CD8-positive, alpha-beta memory T cell (primary cell): ENCODE measurements at places on chromosomes 2 and 18.

DNA sequence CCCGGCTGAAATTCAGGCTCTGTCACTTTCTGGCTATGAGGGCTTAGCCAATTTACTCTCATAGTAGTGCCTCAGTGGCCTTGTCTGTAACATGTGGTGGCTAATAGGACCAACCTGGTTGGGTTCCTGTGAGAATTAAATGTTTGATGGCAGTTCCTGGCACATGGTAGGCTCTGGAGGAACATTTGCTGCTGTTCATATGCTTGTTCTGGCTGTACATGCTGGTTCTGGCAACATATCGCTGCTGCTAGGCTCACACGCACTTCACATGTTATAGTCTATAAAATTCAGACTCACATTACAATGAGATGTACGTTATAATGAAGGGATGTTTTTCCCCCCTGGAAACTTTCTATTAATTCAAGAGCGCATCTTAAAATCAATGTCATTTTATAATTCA, 417.7 kb upstream of the GYPC start:
- DNase-seq = no peak

DNA sequence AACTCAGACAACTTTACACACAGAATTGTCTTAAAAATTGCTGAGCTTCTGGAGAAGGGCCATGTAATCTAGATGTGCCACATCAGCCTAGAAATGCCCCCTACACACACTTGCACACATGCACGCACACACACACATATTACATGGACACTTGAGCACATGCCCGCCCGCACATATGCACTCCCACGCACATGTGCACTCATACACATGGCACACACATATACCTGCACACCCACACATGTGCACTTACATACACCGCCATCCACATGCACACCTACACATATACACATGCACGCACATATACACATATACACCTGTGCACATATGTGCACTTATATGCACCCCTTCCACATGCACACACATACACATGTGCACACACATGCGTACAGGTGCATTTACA, 213.7 kb downstream of the SEPTIN10 start:
- no peak for DNase-seq

GRCh38 chr18:36449451-36449850, 151.9 kb downstream of the FHOD3 start:
- DNase-seq = no peak

- DNase-seq = no peak
These were observed 38.1 kb downstream of the ST8SIA5 start for GRCh38 chr18:46718501-46719341.

- no peak for DNase-seq
These were observed 5.3 kb upstream of the FOSL2 start for GRCh38 chr2:28387082-28387960.

DNA sequence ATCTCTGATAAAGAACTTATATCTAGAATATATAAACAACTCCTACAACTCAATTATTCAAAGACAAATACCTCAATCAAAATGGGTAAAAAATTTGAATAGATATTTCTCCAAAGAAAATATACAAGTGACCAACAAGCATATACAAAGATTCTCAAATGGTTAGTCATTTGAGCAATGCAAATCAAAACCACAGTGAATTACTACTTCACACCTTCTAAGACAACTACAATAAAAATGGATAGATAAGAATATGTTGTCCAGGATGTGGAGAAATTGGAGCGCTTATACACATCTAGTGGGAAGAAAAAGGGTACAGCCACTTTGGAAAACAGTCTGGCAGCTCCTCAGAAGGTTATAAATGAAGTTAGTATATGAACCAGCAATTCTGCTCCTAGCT, 332.9 kb downstream of the TGIF1 start:
- no peak for DNase-seq

DNA sequence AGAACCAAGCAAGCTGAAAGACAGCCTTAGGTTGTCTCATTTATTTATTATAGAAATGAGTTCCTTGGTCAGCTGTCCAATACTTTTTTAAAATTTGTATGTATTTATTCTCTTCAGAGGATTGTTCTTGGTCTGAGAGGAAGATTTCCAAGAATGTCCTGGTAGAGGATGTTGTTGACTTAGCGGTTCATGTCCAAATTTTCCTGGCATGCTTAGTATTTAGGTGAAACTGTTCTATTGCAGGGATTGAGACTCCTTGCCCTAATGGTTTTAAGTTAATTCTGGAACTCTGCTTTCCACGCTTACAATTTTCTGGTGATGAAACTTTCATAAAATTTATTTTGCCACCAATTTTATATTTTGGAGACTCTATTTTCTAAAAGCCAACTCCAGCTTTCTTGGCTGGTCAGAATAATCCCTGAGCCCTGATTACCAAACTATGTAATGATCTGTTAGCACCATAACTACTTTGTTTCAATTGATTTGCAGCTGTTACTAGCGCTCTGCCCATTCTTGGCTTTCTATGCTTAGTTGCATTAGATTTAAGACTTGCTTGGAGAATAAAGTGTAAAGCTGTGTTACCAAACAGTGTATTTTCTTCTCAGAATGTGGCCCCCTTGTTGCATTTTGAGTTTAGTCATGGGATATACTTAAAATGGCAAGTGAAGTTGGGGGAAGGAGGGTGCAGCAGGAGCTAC, 1868.8 kb upstream of the CELF4 start:
- DNase-seq = no peak
